ENCODE measurements at places on chromosomes 2 and 18. TPM values are rescaled to one million over a fixed set of nuclear protein-coding genes. Genes with fewer than 3 reads are reported as not detected.

DNA sequence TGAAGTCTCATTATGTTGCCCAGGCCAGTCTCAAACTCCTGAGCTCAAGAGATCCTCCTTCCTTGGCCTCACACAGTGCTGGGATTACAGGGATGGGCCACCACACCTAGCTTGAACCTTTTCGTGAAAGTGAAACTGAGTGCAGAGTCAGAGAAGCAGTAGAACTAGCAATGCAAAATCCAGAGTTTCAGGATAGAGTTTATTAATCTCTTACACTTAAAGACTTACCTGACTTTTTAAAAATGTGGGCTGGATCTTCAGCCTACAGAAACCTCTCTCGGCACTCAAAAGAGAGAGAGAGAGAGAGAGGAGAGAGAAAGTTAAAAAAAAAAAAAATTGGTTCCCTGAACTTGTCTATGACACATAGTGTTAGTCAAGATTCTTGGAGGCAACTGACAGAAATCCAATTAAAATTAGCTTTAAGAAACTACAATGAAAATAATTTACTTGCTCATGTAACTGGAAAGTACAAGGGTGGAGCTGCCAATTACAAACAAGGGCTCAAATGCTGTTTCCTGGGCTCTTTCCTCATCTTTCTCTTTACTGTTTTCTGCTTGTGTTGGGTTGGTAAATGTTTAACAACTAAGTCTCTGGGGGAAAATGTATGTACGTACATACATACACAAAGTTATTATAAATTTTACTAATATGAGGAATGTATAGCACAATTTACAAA is 98.1 kb upstream of the CERS6 start:
- DNase-seq: no peak

GRCh38 chr2:30691091-30691947 is 115.9 kb downstream of the CAPN13 start:
- no peak for DNase-seq

- DNase-seq: no peak
Measured at GRCh38 chr2:207167099-207167923, 1.6 kb upstream of the KLF7 start.

GRCh38 chr18:63511285-63511684 is 30.9 kb upstream of the SERPINB12 start:
- peak; percentile 13 for DNase-seq

GRCh38 chr2:67036444-67036843 is 360.7 kb upstream of the ETAA1 start:
- no peak for DNase-seq

- no peak for DNase-seq
Measured at GRCh38 chr2:218437969-218438368, 19.0 kb downstream of the VIL1 start.

- no peak for DNase-seq
Measured at GRCh38 chr2:187617905-187618304, 63.7 kb upstream of the TFPI start.

GRCh38 chr2:9330612-9331270 is 92.6 kb downstream of the ITGB1BP1 start:
- no peak for DNase-seq

GRCh38 chr2:169796441-169796840 is 2.2 kb upstream of the SSB start:
- DNase-seq: no peak

- DNase-seq: no peak
Measured at GRCh38 chr2:34602262-34602661, 1003.2 kb upstream of the FAM98A start.

DNA sequence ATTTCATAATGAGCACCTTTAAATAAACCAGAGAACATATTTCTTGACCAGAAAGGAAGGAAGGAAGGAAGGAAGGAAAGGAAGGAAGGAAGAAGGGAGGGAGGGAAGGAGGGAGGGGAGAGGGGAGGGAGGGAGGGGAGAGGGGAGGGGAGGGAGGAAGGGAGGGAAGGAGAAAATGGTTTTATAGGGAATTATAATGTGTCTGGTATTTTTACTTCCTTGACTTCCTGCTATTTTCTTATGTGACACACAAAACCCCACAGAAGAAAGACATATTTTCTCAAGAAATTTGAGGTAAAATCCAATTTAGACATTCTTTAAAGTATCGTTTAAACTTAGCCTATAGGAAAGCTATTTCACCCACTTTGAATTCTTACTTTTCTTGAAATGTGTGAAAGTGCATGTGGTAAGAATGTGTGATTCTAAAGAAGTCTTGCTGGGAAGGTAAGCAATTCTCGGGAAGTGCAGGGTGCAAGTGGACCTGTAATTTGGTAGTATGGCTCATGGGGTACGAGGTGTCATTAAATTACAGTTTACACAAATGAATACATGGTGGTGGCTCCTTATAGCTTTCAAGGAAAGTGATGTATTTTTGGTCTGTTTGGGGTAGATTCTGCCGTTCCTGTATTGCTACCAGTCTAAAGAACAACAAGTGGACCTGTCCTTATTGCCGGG is 18.0 kb downstream of the RNF125 start:
- no peak for DNase-seq

DNA sequence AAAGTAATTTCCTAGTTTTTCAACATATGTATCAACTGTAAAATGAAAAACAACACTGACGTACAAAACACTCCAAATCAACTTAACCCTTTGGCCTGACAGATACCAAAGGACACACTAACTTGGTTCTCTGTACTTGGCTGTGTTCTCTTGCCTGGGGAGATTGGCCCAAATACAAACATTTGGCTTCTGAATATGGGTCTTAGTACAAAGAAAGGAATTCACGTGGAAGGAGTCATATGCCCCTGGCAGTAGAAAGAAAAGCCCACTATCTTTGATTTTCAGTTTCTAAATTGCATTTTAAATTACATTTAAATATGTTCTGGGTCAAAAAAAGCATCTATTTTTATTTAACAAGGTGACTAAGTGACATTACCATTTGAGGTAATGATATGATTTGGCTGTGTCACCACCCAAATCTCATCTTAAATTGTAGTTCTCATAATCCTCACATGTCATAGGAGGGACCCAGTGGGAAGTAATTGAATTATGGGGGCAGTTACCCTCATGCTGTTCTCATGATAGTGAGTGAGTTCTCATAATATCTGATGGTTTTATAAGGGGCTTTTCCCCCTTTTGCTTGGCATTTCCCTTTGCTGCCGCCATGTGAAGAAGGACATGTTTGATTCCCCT is 153.6 kb upstream of the CCDC195 start:
- no peak for DNase-seq

- no peak for DNase-seq
Measured at GRCh38 chr2:38731684-38732221, 19.4 kb downstream of the SRSF7 start.

- no peak for DNase-seq
Measured at GRCh38 chr2:72182547-72182946, 34.9 kb upstream of the CYP26B1 start.

GRCh38 chr2:119753041-119753929 is 6.4 kb upstream of the PTPN4 start:
- DNase-seq: peak; percentile 28

- no peak for DNase-seq
Measured at GRCh38 chr2:26099933-26100332, 66.0 kb downstream of the RAB10 start.

DNA sequence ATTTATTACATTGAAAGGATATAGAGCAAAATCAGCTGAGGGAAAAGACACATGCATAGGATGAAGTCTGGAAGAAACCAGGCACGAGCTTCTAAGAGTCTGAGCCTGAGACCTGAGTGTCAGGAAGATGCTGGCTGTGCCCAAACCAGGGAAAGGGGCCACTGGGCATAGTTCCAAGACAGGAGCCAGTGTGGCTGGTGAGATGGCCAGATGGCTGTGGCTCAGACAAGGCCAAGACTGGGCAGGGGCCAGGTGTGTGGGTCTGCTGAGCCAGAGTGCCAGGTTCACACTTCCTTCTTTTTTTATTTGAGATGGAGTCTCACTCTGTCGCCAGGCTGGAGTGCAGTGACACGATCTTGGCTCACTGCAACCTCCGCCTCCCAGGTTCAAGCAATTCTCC is 95.5 kb upstream of the ATG16L1 start:
- DNase-seq: no peak

DNA sequence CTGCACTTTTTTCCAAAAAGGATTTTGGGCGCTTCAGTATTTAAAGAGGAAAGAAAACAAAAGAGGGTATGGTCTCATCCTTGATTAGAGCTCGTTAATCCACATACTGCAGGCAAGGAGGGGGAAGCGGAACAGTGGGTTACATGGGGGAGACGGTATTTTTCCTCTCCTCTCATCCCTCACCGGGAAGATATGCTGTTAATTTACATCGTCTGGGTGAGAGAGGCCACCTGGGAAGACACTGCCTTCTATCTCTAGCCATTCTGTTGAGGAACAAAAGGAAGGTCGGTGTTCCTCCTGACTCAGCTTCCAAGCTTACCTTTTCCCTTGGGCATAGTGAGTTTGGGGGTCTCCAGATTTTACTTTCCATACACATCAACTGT is 52.3 kb downstream of the IMPA2 start:
- DNase-seq: no peak

- DNase-seq: no peak
Measured at GRCh38 chr18:70058916-70059315, 111.2 kb upstream of the CD226 start.

DNA sequence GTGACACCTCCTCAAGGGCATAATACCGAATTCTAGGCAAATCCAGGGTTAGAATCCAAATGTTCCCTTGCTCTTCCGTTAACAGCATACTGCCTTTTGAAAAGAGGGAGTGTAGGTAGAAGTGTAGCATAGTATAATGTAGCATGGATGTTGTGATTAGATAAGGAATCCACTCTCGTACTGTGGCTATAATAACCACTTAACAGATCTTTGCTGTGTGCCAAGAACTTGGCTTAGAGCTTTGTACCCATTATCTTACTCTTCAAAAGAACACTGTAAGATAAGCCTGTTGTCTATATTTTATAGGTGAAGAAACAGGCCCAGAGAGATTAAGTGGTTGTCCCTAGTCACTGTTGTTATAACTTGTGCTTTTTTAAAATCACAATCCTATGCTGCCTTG is 24.2 kb downstream of the WDR75 start:
- no peak for DNase-seq

GRCh38 chr2:151506170-151506569 is 96.5 kb downstream of the RIF1 start:
- no peak for DNase-seq

DNA sequence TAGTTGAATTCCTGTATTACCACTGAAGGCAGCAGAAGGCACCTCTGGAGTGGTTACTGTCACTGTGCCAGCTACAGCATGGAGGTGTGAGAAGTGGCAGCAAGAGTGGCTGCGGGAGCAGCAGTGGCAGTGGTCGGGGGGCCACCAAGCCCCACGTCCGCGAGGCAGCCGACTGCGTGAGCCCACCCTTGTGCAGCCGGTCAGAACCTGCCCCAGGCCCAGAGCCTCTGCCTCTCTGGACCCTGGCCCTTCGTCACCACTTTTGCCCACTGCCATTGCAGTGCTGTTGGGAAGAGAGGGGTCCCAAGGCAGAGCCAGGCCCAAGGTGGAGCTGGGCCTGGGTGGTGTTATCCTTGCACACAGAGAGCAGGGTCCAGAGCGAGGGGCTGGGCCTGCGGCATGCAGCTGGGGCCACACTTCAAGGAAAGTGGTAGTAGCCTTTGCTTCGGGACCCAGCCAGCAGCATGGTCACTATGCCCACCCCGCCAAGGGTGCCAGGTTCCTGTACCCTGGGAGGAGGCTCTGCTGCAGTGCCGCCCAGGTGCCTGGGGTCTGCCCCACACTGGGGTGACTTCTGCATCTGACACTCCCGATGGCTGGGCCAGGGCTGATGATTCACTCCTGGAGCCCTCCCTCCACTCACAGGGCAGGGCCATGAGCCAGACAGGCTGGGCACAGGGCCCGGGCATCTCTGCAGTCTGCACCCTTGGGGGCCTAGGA is 450.1 kb upstream of the LRATD1 start:
- DNase-seq: no peak

- peak; percentile 36 for DNase-seq
Measured at GRCh38 chr18:59833785-59834184, 66.0 kb upstream of the PMAIP1 start.

GRCh38 chr18:76932026-76932819 is 109.9 kb downstream of the ZNF236 start:
- no peak for DNase-seq

DNA sequence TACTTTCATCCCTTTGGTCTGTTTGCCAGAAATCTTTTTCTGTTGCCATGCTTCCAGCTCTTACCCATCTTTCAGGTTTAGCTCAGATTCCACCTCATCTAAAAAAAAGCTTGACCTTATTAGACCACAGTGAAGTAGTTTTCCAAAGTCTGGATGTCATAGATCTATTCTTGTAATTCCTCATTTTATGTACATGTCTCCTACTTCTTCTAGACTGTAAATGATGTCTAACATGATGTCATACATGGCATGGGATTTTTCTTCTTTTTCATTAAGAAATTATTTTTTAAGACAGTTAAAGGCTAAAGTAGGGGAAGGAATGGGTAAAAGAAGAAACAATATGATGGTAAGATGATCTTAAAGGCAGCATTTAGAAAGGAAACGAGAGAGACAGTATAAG is 11.3 kb downstream of the GLS start:
- DNase-seq: no peak

- DNase-seq: no peak
Measured at GRCh38 chr2:134682726-134683125, 36.1 kb downstream of the TMEM163 start.

DNA sequence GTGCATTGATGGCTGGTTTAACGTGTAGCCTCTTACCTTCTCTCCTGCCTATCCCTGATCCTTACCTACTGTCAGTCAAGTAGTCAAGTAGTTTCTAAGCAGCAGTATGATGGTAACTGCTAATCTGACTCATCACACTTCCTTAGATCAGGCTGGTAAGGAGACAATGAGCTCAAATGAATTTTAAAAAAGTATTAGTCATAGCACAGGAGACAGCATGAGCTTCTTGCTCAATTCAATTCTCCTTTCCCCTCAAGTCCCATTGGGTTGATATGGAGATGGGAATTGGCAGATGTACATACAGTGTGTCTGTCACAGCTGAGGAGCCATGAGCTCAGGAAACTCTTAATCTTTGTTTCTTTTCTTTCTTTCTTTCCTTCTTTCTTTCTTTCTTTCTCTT is 799.7 kb downstream of the LRP1B start:
- no peak for DNase-seq

DNA sequence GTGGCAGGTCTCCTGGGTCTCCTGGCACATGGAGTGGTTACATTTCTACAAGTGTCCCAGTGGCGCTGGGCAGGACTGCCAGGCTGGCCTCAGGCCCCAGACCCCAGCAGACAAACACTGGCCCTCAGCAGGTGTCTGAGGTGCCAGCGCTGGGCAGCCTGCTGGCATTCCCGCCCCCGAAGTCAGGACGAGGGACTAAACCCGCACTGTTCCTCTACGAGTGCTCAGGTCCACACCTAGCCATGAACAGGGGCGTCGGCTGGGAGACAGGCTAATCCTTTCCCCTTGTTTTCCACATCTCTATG is 12.8 kb downstream of the SNED1 start:
- DNase-seq: no peak

The SLC4A3 gene
- not detected for total RNA-seq

The KIAA2012 gene
- total RNA-seq: not detected

The PLGLB2 gene
- total RNA-seq: 0.32 TPM

The ANKAR gene
- 3.5 TPM for total RNA-seq

The CRYGD gene
- total RNA-seq: not detected

The EMILIN1 gene
- 0.61 TPM for total RNA-seq

The CD207 gene
- not detected for total RNA-seq

The RGPD4 gene
- not detected for total RNA-seq

The TMEM247 gene
- total RNA-seq: not detected

The CXCR1 gene
- total RNA-seq: not detected
